ENCODE measurements at places on chromosomes 6 and 20.

- DNase-seq = no peak
Measured at GRCh38 chr6:157219201-157220200, 103.8 kb downstream of the TMEM242 start.

DNA sequence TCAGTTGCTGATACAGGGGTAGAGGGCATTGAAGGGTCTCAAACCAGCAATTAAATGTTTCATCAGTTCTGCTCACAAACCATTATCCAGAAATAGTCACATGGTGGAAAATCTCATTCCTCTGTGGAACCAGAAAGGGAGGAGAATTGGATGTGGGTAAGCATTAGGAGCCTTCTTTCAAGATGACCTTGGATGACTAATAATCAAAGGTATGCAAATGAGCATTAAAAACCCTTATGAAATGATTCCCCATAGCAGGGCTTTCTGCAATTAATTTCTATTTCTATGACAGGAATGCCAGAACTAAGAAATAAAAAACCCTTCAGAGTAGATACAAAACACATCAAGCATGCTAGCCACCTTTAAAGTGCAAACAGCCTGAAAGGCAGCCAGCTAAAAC, 37.4 kb upstream of the HCRTR2 start:
- DNase-seq = no peak

DNA sequence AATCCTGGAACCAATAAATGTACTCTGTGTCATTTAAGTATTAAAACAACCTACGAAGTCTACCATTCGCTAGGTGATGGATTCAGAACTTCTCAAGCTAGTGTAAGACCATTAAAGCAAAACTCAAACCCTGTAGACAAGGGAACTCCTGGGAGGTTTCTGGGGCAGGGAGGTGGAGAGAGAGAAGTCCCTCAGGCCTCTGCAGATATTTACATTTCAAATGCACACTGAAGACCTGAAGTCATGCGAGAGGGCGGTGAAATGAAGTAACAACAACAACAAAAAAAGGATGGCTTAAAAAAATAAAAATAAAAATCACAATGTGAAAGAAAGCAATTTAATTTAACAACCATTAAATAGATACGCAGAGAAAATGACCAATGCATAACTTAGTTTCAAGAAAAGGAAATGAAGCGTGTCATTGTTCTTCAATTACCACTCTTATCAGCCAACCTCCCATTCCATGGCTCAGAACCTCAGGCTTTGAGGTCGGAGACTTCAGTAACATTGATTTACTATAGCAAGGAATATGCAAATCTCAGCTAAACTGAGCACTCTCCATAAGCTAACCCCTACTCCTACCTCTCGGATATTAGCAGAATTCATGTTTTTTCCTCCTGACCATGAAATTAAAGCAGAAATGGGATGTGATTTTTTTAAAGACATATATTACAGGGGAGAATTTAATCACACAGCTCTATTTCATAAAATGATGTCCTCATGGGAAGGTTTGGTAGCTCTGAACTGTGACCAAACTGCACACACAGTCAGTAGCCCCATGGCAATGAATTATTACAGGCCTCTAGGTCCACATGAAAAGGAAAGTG, 140.6 kb downstream of the KIF16B start:
- DNase-seq = no peak

DNA sequence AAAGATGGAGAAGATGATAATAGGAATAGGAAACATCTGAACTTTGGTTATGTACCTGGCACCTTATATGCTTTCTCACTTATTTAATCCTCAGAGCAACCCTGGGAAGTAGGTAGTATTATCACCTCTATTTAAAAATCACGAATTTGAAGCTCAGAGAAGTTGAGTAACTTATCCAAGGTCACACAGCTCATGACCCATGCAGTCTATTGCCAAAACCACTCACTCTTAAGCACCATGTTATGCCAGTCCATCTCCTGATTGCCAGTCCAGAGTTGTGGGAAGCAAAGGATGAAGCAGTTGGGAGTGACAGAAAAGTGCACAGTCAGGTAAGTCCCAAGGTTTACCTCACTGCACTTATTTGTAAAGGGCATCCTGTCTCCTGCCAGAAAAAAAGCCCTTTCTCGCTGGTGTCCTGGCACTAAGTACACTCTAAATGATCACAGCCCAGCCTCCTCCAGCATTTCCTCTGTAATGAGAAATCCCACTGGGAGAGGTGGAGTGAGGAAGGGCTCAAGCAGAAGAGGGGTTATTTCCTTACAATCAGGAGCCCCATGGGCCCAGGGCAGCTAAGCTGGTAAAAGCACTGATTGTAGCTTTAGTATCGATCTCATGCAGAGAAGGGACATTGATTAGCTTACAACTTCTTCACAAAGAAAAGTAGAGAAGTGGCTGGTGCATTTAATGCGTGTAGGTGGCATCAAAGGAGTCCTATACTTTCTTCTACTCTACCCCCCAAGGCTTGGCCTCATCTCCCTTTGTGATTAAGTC, 21.3 kb upstream of the SCGN start:
- DNase-seq = no peak

GRCh38 chr6:26457806-26458688, at the start of gene BTN2A1:
Gene BTN2A1, plus strand, starts transcription at chr6:26457955. Its CDS starts 682 bp downstream, at chr6:26458637.
- DNase-seq = peak; percentile 63

GRCh38 chr6:154511791-154512190, 1.3 kb upstream of the CNKSR3 start:
- DNase-seq = no peak

- no peak for DNase-seq
Measured at GRCh38 chr20:16257021-16257420, 316.2 kb downstream of the KIF16B start.

- DNase-seq = no peak
Measured at GRCh38 chr6:87979737-87980136, 67.9 kb upstream of the SPACA1 start.

GRCh38 chr20:45405571-45406259, 2.4 kb upstream of the DBNDD2 start:
- no peak for DNase-seq

DNA sequence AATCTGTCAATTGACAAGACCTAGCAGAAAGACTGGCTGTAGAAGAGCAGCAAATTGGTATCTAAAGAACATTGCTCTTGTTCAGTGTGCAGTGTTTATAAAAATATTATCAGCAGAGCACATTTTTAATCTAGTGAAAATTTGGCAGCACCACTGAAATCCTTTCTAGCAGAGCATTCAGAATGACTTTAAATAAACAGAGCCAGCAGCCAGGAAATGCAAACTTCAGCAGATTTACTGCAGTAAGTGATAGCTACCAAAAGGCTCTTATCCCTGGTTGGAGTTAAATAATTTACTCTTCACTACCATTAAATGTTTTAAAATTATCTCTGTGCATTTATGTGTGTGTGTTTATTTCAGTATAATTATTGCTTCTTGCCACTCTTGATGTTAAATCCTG, 590.9 kb upstream of the CITED2 start:
- no peak for DNase-seq

- DNase-seq = no peak
Measured at GRCh38 chr6:167330750-167331149, 5.9 kb downstream of the TTLL2 start.

GRCh38 chr6:165606740-165607008, 56.4 kb downstream of the PDE10A start:
- DNase-seq = no peak

- DNase-seq = no peak
Measured at GRCh38 chr6:90611543-90612312, 24.9 kb upstream of the MAP3K7 start.

GRCh38 chr20:3740615-3741301, 8.3 kb downstream of the HSPA12B start:
- no peak for DNase-seq

- DNase-seq = no peak
Measured at GRCh38 chr20:1870792-1871550, 24.2 kb upstream of the SIRPA start.

DNA sequence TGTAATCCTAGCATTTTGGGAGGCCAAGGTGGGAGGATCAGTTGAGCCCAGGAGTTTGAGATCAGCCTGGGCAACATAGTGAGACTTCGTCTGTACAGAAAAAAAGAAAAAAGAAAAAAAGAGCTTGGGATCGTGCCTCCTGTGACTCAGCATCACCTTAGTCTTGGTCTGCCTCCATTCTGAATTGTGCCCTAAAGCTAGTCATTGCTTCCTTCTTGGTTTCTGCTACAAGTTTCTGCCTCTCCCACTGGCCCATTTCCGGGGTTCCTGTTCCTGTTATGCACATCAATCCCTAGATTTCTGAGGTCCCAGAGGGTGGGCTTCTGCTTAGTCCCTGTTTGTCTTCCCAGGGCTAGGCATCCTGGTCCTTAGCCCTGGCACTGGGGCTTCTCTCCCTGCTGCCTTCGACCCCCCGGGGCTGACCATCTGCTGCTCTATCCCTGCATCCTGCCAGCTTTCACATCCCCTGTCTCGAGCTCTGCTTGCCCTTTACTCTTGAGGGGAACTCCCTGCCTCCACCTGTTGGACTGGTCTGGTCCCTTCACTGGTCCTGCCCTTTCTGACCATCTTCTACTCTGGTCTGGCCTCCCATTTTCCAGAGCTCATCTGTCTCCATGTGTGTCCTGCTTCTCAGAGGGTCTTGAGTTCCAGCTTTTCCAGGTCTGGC, 77.5 kb upstream of the ESR1 start:
- DNase-seq = no peak

GRCh38 chr20:36929290-36929689, 22.2 kb downstream of the SAMHD1 start:
- DNase-seq = no peak

DNA sequence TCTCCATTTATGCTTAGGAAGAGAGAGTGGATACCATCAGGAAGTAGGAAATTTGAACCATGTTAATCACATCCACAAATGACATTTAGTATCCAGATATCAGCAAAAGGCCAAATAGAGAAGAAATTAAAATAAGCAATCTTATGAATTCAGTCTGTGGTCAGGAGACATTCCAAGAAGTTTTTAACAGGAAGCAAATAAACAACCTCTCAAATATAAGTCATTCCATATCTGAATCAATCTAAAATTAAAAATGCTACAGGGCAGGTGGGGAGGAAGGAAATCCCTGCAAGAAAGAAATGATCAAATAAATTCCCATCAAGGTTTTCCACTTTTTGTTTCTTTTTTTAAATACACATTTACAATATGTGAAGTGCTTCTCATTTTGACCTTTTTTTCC, 520.6 kb downstream of the LMBRD1 start:
- DNase-seq = no peak

DNA sequence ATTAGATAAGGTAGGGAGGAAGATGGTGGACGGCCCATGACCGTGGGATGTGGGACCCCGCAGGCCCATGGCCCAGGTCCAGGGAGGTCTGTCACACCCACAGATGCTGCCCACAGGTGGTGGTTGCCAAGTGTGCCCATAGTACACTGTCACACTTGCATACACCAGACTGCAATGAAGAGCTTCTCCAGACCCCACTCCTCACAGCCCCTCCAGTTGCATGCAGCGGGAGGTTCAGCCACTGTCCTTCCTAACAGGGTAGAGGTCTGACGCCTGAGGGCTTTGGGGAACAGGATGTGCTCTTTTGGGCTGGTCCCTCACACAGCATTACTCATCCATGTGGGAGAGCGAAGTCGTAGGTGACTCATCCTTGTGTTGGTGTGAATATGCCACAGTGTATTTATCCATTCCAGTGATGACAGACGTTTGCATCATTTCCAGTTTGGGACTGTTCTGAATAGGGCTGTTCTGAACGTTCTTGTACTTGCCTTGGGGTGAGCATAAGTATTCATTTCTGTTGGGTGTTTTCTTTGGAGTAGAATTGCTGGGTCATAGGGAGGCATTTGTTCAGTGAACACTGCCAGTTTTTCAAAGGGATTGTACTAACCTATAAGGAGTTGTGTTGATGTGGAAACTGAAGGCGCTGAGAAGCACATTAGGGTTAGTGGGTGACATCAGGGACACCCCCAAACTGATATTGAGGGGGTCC, 10.1 kb upstream of the PYGB start:
- DNase-seq = peak; percentile 79

DNA sequence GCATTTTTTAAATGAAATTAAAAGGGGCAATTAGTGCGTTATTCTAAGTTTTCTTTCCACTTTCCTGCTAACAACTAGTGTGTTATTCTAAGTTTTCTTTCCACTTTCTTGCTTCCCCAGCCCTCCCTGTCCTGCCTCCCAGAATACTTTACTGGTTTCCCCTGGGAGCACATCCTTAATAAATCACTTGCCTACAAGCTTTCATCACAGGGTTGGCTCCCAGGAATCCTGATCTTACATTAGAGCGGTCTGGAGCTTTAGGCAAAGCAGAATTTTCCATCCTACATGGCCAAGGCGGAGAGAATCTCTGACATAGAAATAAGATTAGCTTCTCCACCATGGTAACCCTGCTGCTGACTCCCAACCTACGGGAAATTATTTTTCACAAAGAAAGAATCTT, 150.4 kb downstream of the BFSP1 start:
- DNase-seq = no peak

DNA sequence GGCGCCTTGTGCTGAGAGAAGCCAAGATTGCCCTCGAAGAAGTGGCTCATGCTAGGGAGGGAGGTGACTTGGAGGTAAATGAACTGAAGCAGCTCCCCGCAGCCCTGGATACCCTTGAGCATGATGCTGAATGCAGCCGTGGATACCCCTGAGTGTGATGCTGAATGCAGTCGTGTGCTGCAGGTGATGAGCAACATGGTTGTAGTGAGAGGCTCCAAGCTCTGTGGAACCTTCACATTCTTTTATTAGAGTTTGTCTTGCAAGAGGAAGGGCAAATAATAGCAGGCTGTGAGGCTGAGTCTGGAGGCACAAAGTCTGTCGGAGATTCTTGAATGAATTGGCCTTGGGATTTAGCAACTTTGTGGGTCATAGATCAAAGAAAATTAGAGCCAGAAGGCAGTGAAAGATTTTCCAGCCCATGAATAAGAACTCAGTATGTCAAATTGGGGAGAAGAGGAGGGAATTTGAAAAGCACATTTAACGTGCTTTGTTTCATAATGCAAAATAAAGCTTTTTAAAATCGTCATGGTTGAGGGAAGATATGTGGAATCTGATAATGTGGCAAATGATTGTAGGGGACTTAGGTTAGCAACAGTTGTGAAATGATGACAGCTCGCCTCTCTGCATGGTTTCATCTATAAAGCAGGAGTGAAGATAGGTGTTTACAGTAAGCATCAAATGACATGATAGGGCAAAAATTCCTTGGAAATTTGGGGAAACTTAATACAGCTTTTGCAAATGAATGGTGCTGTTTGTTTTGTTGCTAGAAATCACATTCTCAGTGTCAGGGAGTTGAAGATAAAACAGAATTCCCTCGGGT, 120.1 kb upstream of the TIAM2 start:
- DNase-seq = no peak

All from T1000 (cell line).